ENCODE measurements at places on chromosomes 16 and 17. TPM values are rescaled to one million over a fixed set of nuclear protein-coding genes. Genes with fewer than 3 reads are reported as not detected.

- no peak for DNase-seq
- peaks cover 60% of the 10 kb centered on the region for H3K36me3 ChIP-seq
- no peaks in the 10 kb centered on the region for H3K4me1 ChIP-seq
- no peaks in the 10 kb centered on the region for H3K27me3 ChIP-seq
- H3K4me3 ChIP-seq = no peak overlapping the region
Observed at GRCh38 chr16:87838643-87839541, 30.4 kb downstream of the SLC7A5 start.

DNA sequence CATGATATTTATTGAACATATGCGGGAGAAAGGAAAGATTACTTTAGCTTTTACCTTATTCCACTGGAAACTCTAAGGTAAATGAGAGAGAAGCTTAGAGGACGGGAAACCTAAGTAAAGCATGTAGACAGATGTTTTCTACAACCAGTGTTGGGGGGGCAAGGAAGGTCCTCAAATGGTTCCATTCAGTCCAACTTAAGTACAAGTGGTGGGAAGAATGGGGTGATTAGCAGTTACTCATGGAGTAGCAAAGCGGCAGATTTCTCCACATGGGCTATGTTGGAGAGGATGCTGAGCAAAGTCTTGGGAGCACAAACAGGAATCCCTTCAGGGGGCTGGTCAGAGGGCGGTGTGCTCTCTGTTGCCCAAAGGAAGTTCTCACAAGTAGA, 78.6 kb downstream of the YPEL2 start:
- DNase-seq = no peak
- H3K36me3 ChIP-seq = peaks cover 8% of the 10 kb centered on the region

- H3K4me1 ChIP-seq = peaks cover 3% of the 10 kb centered on the region
- H3K36me3 ChIP-seq = peaks cover 89% of the 10 kb centered on the region
- no peak overlapping the region for H3K4me3 ChIP-seq
- no peaks in the 10 kb centered on the region for H3K27me3 ChIP-seq
- no peak overlapping the region for H3K27ac ChIP-seq
Observed at GRCh38 chr16:74304164-74304834, 7.7 kb downstream of the PSMD7 start.

DNA sequence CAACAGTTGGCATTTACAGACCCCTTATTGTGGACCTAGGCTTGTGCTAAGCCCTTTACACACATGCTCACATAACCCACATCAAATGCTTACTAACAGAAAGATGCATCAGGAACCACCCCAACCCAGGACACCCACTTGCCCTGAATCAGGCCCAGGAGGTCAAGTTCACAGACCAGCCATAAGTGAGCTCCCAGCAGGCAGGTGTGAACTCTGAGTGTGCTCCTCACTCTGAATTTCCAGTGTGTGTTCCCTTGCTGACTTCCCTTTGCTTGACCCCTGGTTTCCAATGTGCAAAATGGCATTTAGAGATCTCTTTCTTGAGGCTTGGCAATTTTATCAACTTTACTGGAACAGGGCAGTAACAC, 87.0 kb downstream of the BMERB1 start:
- H3K27ac ChIP-seq = no peak overlapping the region
- H3K4me3 ChIP-seq = no peak overlapping the region
- no peaks in the 10 kb centered on the region for H3K36me3 ChIP-seq
- DNase-seq = no peak

- H3K4me3 ChIP-seq = no peak overlapping the region
- no peaks in the 10 kb centered on the region for H3K27me3 ChIP-seq
- H3K36me3 ChIP-seq = no peaks in the 10 kb centered on the region
- H3K27ac ChIP-seq = no peak overlapping the region
Observed at GRCh38 chr17:21282231-21282630, 2.3 kb upstream of the MAP2K3 start.

- H3K4me3 ChIP-seq = no peak overlapping the region
- H3K27ac ChIP-seq = no peak overlapping the region
- H3K27me3 ChIP-seq = peaks cover 11% of the 10 kb centered on the region
- no peak for DNase-seq
- H3K4me1 ChIP-seq = no peaks in the 10 kb centered on the region
Observed at GRCh38 chr17:58671969-58672368, 19.9 kb downstream of the TEX14 start.

DNA sequence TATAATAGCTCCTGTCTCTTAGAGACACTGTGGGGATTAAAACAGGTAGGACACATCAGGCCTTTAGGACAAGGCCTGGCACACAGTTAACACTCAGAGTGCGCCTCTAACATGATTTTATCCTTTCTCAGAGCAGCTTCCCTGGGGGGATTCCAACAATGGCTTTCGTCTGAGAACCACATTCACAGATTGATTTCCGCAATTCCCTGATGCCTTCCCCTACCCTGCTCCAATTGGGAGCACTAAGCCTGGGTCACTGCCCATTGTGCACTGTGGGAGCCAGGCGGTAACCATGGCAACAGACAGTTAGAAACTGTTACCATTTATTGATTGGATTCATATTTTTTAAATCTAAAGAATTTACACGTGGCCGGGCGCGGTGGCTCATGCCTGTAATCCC, 5.9 kb upstream of the ALKBH5 start:
- peaks cover 9% of the 10 kb centered on the region for H3K4me1 ChIP-seq
- DNase-seq = no peak
- no peaks in the 10 kb centered on the region for H3K36me3 ChIP-seq
- H3K4me3 ChIP-seq = no peak overlapping the region
- no peaks in the 10 kb centered on the region for H3K27me3 ChIP-seq

DNA sequence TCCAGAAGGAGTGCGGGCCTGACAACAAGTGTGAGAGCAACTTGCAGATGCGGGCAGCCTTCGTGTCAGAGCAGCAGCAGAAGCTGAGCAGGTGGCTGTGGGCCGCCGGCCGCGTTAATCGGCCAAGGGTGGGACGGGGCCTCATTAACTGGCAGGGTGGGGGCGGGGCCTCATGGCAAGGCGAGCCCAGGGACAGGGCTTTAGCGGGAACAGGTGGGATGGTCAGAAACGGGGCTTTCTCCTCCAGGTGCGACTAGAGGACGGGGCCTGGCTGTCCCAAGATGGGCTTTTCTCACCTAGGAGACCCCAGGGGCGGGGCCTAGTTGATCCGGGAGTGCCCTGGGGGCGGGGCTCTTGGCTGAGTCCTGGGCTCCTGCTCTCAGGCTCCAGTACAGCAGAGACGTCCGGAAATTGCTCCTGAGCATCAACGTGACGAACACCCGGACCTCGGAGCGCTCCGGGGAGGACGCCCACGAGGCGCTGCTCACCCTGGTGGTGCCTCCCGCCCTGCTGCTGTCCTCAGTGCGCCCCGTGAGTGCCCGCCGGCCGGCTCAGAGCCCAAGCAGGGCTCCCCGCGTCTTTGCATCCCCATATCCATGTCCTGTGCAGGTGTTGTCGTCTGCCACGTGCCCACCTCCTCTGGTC, 18.4 kb upstream of the PDK2 start:
- H3K4me3 ChIP-seq = no peak overlapping the region
- H3K27me3 ChIP-seq = no peaks in the 10 kb centered on the region
- DNase-seq = no peak
- H3K4me1 ChIP-seq = no peaks in the 10 kb centered on the region
- no peak overlapping the region for H3K27ac ChIP-seq
- H3K36me3 ChIP-seq = peaks cover 4% of the 10 kb centered on the region

- H3K36me3 ChIP-seq = no peaks in the 10 kb centered on the region
- H3K27ac ChIP-seq = no peak overlapping the region
- H3K27me3 ChIP-seq = peaks cover 2% of the 10 kb centered on the region
Observed at GRCh38 chr17:10743316-10744009, 13.6 kb upstream of the TMEM220 start.

DNA sequence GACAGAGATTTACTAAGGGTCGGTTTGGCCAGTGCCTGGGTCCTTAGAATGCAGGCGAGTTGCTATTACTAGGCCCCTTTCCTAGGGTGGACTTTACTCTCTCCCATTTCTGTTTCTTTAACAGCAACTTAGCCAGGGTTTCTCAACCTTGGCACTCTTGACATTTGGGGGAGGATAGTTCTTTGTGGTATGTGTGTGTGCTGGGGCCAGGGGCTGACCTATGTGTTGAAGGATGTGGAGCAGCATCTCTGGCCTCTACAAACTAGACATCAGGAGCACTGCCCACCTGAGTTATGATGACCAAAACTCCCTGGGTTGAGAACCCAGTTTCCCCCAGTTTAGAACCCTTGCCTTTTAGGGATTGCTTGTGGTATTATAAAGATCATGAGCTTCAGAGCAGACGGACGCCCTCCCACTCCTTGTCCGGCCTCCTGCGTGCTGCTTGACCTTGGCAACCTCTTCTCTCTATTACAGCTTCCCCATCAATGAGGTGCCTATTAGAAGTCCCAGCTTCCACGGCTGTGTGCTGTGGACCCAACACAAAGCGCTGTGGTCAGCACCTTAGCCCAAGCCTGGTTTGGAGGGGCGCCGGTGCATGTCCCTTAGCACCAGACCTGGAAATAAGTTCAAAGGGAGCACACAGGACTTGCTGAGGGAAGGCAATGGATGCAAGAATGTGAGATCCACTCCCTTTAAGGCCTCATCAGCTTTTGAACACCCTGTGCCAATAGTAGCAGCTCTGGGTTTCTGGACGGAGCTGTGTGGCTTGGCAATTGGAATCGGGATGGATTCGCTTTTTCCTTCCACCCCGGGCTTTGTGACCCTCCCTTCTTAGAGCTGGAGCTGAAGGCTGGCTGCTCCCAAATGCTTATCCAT, 239.2 kb upstream of the MAF start:
- no peaks in the 10 kb centered on the region for H3K36me3 ChIP-seq
- no peak overlapping the region for H3K4me3 ChIP-seq

DNA sequence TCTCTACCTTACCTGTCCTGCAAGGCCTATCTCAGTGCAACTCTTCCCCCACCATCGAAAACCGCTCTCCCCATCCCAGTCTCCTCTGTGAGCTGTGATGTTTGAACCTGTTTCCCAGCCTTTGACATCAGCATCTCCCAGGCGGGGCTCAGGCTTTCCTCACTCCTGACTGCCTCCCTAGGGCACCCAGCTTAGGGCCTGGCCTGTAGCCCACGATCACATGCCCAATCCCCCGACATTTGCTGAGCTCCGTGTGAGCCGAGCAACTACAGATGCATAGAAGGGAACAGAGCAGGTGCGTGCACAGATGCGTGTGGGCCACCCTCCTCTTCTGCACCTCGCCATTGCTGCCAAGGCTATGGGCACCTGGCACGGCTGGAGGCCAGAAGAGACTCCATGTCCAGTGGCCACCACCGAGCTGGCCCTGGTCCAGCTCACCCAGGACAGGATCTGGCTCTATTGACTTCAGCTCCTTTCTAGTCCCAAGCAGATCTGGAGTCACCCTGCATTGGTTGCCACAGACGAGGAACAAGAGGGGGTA, 35.5 kb upstream of the CMIP start:
- no peak overlapping the region for H3K4me3 ChIP-seq
- no peak overlapping the region for H3K27ac ChIP-seq
- no peaks in the 10 kb centered on the region for H3K4me1 ChIP-seq
- H3K27me3 ChIP-seq = peaks cover 1% of the 10 kb centered on the region
- no peaks in the 10 kb centered on the region for H3K36me3 ChIP-seq

GRCh38 chr17:364766-365165, 12.2 kb upstream of the RPH3AL start:
- no peak overlapping the region for H3K4me3 ChIP-seq
- H3K27ac ChIP-seq = no peak overlapping the region
- no peaks in the 10 kb centered on the region for H3K4me1 ChIP-seq
- DNase-seq = no peak
- no peaks in the 10 kb centered on the region for H3K36me3 ChIP-seq
- no peaks in the 10 kb centered on the region for H3K27me3 ChIP-seq

GRCh38 chr17:12362853-12363455, 302.7 kb upstream of the MYOCD start:
- no peak overlapping the region for H3K4me3 ChIP-seq
- no peaks in the 10 kb centered on the region for H3K4me1 ChIP-seq
- no peak for DNase-seq
- no peaks in the 10 kb centered on the region for H3K36me3 ChIP-seq

- no peaks in the 10 kb centered on the region for H3K27me3 ChIP-seq
- H3K4me3 ChIP-seq = no peak overlapping the region
- H3K36me3 ChIP-seq = peaks cover 55% of the 10 kb centered on the region
- peaks cover 14% of the 10 kb centered on the region for H3K4me1 ChIP-seq
- no peak for DNase-seq
Observed at GRCh38 chr17:76083536-76084182, 4.7 kb downstream of the ZACN start.

DNA sequence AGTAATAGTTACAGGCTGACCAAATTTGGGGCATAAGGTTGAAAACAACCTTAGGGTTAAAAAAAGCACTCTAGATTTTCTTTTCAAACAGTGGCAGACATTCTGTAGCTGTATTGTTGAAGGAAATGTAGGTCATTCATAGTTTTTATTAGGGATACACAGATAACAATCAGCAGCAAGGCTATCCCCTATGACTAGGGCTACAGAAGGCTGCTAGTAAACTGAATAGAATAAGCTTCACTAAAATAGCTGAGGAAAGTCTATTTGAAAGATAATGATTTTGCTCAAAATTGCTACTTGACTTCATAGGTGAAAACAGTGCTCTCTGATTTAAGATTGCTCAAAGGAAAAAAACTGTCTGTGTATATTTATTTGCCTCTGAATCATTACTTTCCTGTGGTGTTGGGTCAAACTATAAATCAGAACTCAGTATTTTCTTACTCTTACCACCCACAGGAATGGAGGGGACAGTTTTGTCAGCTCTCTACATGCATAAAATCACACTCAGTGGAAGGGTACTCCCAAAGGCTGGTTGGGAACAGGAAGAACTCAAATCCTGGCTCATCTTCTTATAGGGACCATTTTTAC, 24.8 kb downstream of the RPGRIP1L start:
- no peak for DNase-seq
- no peak overlapping the region for H3K27ac ChIP-seq
- no peaks in the 10 kb centered on the region for H3K27me3 ChIP-seq
- H3K4me1 ChIP-seq = no peaks in the 10 kb centered on the region
- no peak overlapping the region for H3K4me3 ChIP-seq
- no peaks in the 10 kb centered on the region for H3K36me3 ChIP-seq

DNA sequence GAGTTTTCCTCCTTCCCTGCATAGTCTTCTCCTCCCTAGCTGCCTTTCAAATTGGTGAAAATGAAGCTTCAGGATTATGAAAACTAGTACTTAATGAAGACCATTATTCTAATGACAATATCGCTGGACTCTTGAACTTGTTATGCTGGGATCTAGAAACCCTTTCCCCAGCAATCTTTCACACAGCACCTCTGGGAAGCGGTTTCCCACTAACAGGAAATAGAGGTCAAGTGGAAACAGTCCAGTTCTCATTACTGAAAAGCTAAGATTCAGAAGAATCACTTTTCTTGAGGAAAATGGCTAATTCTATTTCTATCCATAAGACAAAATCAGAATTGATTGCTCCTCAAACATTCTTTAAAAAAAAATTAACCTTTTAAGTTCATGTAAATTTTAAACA, 2.0 kb upstream of the VEZF1 start:
- no peak overlapping the region for H3K27ac ChIP-seq
- H3K36me3 ChIP-seq = no peaks in the 10 kb centered on the region
- peaks cover 34% of the 10 kb centered on the region for H3K4me1 ChIP-seq
- no peaks in the 10 kb centered on the region for H3K27me3 ChIP-seq
- DNase-seq = no peak

- H3K27me3 ChIP-seq = no peaks in the 10 kb centered on the region
- no peak for DNase-seq
Observed at GRCh38 chr17:56392321-56392720, 201.2 kb upstream of the NOG start.

Gene KRT38
- polyA plus RNA-seq = not detected

Gene TBC1D3G
- polyA plus RNA-seq = not detected

Gene SLC5A10
- polyA plus RNA-seq = 0.23 TPM

Gene NPB
- not detected for polyA plus RNA-seq

Gene GPRC5C
- not detected for polyA plus RNA-seq

Gene SAMD14
- 0.09 TPM for polyA plus RNA-seq

Gene MYH3
- polyA plus RNA-seq = not detected

Gene CCDC43
- 13.8 TPM for polyA plus RNA-seq

Gene OTOA
- not detected for polyA plus RNA-seq

Gene FOXO3B
- polyA plus RNA-seq = 2.2 TPM

Gene SLC12A4
- 5.0 TPM for polyA plus RNA-seq

Gene SYCE1L
- 3.3 TPM for polyA plus RNA-seq

Gene SOX9
- not detected for polyA plus RNA-seq

Measured in CD4-positive, CD25-positive, alpha-beta regulatory T cell (primary cell).